ENCODE measurements at places on chromosomes 6 and 20.

- no peak for DNase-seq
Measured at GRCh38 chr6:105890521-105891244, 195.5 kb upstream of the PRDM1 start.

- no peak for DNase-seq
Measured at GRCh38 chr6:33641144-33641543, 20.0 kb downstream of the ITPR3 start.

DNA sequence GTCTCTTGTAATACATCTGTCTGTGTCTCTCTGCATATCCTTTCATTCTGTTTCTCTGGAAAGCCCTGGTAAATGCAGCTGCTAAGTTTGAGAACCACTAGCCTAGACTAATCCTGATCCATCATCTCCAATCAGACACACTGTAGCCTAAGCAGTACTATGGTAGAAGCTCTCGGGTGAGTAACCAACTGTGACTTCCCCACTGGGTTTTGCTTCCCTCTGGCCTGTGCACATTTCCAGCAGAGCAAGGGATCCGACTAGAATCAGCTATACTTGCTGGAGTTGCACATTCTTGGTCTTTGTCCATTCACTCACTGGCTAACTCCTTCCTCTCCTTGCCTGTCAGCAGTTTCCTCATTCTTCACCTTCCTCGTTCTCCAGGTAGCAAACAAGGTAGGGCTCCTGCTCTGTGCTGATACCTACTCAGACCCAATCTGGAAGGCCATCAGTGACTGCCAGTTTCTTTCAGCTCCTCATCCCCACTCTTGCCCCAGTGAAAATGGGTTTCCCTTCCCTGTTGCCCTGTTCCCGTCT, 184.2 kb downstream of the PLCB4 start:
- DNase-seq = no peak

DNA sequence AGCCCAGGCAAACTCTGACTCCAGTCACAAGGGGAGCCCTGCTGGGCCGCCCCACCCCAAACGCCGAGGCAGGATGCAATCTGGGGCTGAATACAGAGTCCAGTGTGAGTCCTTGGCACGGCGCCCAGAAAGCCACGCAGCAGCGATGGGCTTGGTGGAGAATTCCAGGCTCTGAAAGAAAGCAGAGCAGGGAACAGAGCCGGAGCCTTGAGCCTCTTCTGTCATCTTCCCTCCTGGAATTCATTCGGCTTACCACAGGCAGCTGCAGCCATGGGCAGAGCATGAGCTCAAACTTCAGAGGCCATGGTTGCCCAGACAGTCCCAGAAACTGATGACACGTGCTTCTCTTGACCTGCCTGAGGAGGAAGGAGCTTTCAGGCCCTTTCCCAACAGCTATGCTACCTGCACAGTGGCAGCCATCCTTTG, 441.1 kb upstream of the JARID2 start:
- DNase-seq = no peak

- no peak for DNase-seq
Measured at GRCh38 chr6:19837511-19838441, 606 bp downstream of the ID4 start.

GRCh38 chr6:13698715-13699114, 12.9 kb downstream of the RANBP9 start:
- DNase-seq = no peak

DNA sequence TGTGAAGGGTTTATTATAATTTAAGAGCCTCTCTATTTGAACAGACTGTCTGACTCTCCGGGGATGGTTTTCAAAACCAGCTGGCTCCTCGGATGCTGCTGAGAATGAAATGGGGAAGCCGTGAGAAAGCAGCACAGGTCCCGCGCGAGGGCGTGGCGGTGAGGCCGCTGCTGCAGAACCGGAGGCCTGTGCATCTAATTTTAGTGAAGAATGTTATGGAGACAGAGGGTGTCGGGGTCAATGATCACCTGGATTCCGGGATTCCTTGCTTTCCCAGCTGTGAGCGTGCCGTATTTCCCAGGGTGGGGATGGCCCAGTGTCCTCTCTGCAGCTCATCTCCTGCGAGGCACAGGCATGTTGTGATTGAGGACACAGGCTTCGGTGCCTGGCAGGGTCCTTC, 348.0 kb downstream of the CDH4 start:
- DNase-seq = no peak

DNA sequence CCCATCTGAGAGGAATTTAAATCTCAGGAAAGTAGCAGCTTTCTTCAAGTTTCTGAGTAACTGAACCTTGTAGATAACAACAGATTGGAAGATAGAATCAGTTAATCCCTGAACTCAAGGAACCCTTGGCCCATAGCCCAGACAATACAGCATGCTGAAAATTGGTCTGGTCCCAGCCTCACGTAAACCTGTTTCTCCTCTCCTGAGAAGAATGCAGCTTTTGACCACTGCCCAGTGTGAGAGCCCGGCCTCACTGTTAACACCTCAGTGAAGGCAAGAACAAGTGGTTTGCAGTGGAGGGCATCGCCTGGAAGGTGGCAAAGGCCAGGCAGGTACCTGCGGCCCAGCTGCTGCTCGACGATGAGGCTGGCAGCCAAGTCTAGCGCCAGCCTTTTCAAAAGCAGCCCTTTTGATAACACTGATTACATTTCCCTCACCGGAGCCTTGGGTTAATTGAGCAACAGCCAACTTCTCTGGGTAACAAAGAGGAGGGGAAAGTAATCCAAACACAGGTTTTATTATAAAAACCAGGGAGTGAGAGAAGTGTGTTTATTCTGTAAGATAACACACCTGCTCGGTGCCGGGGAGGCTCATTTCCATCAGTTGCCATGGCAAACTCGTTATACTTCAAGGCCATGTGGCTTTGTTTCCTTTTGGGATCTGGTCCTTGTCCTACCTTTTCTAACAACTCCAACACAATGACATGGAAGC, 54.0 kb downstream of the TRAF3IP2 start:
- no peak for DNase-seq

DNA sequence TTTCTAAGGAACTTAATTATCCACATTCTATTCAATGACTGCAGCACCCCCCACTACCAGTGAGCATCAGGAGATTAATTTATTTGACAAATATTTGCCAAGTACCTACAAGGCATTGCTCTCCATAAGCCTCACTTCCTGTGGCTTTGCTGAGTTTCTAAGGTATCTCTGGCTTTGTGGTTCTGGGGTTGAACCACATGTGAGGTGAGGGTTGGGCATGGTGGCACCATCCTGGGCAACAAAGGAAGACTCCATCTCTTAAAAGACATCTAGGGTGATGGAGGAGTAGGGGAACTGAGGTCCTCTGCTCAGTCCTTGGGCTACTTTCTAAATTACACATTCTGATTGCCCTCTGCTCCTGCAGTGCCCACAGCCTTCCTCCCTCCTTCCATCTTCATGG, 25.5 kb upstream of the WFDC2 start:
- DNase-seq = no peak

GRCh38 chr6:159106627-159107241, 61.9 kb upstream of the TAGAP start:
- DNase-seq = peak; percentile 84

DNA sequence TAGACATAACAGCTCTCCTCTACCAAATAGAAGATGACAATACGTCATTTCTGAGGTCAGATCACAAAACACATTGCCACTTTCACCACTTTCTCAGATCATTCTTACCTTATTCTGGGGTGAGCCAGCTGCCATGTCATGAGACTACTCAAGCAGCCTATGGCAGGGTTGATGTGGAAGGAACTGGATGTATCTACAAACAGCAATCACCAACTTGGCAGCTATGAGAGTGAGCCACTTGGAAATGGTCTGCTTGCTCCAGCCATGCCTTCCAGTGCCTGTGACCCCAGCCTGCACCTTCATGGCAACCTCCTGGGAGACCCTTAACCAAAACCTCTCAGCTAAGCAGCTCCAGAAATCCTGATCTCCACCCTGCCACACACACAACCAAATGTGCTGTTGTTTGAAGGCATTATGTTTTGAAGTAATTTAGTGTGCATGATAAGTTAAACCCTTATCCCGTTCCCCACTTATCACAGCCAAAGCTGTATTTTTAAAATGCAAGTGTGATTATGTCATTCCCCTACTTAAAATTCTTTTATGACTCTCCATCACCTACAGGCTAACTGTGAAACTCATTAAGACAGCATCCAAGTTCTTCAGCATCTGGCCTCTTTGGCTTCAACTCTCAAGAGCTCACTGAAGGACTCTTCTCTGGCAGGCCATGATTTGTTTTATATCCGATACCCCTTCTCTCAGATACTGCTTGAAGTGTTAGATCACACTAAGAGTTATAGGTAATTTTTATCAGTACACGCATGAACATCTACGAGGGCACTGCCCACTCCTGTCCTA, 150.6 kb downstream of the LY86 start:
- DNase-seq = no peak

DNA sequence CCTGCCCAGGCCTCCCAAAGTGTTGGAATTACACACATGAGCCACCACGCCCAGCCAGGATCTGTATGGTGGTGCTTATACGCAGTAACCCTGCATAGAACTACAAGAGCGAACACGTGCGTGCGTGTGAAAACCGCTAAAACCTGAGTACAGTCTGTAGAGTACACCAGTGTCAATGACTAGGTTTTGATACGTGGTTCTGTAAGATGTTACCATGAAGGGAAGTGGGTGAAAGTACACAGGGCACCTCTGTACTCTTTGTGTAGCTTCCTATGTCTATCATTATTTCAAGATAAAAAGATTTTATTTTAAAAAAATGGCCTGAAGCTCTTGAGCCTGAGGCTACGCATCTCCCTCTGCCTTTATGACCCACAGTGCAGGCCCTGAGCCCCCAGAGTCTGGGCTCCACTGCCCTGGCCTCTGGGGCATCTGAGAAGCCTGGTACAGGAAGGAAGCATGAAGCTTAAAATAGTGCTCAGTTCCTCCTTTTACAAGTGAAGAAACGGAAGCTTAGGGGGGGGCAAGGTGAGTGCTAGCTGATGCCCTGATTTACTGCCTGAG, 21.6 kb downstream of the LY86 start:
- DNase-seq = no peak

DNA sequence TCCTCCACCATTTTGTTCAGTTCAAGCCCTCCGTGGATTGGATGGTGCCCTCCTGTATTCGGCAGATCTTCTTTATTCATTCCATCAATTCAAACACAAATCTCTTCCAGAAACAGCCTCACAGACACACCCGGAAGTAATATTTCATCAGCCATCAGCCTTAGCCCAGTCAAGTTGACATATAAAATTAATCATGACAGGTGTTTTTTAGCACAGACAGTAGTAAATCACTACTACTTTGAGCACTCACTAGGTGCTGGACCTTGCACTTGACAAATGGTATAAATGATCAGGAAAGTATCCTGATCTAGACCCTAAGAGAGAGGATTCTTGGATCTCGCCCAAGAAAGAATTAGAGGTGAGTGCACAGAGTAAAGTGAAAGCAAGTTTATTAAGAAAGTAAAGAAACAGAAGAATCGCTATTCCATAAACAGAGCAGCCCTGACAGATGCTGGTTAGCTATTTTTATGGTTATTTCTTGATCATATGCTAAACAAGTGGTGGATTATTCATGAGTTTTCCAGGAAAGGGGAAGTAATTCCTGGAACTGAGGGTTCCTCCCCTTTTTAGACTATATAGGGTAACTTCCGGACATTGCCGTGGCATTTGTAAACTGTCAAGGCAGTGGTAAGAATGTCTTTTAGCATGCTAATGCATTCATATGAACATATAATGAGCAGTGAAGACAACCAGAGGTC, 194.6 kb upstream of the LAMP5 start:
- no peak for DNase-seq

- DNase-seq = no peak
Measured at GRCh38 chr6:166454692-166455515, 72.2 kb upstream of the MPC1 start.

DNA sequence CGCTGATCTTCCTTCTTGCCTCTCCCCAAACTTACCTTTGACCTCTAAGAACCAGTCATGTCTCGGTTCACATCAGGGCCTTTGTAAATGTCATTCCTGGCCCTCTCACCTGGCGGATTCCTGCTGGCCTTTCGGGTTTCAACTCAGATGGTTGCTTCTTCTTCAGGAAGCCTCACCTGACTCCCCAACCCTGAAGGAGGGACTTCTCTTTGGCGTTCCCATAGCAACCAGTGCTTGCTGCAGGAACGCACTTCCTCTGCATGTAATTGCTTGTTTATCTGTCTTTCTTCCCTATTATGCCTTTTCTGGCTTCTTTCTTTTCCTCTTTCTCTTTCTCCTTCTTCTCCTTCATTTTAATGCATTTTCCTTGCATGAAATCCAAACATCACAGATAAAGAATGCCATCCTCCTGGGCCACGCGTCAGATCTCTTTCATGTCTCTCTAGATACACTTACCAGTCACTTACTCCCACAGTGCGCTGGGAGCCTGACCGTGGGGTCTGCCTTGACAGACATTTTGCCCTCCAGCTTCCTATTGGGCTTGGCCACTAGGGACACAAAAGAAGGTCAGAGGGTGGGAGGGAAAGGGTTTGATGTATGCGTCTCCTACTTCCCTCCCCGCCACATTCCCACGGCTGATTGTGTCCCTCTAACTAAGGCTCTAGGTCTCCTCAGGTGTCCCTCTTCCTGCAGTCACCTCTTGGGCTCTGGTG, 295.7 kb upstream of the TSHZ2 start:
- no peak for DNase-seq

DNA sequence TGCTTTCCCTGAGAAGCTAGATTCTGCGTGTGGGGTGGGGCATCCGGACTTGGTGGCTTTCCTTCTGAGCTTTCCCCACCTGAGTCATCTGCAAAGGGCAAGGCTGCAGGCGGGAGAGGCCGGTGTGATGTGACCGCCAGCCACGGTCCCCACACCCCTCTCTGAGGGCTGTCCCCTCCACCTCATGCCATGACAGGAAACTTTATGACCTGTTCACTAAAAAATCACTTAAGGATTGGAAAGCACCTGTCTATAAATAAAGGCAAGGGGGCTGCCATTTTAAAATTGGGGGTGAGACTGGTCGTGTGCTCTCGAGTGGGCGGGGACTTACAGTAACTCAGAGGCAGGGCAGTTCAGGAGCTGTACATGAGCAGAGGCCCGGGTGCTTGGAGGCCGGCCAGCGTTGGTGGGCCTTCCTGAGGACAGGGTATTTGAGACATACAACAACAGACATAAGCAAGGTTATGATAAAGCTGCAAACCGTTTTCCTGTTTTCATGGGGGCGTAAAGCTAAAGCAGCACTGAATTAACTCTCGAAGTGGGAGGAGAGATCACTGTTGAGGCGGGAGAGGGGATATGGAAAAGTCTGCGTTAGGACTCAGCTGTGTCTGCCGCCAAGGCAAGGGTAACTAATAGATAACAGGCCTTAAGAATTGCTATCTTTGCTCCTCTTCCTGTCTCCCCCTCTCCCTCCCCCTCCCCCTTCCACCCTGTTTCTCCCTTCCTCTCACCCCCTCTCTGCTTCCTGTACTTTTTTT, 16.1 kb upstream of the SERPINB1 start:
- peak; percentile 34 for DNase-seq

Data from activated T-helper 1 cell treated with anti-CD3 and anti-CD28 coated beads, Interleukin-2, amount 50 U/mL, for 16 hours (primary cell).